ENCODE measurements at places on chromosomes 6 and 20.

GRCh38 chr6:92810913-92811312 is 608.4 kb downstream of the EPHA7 start:
- peak; percentile 60 for DNase-seq

DNA sequence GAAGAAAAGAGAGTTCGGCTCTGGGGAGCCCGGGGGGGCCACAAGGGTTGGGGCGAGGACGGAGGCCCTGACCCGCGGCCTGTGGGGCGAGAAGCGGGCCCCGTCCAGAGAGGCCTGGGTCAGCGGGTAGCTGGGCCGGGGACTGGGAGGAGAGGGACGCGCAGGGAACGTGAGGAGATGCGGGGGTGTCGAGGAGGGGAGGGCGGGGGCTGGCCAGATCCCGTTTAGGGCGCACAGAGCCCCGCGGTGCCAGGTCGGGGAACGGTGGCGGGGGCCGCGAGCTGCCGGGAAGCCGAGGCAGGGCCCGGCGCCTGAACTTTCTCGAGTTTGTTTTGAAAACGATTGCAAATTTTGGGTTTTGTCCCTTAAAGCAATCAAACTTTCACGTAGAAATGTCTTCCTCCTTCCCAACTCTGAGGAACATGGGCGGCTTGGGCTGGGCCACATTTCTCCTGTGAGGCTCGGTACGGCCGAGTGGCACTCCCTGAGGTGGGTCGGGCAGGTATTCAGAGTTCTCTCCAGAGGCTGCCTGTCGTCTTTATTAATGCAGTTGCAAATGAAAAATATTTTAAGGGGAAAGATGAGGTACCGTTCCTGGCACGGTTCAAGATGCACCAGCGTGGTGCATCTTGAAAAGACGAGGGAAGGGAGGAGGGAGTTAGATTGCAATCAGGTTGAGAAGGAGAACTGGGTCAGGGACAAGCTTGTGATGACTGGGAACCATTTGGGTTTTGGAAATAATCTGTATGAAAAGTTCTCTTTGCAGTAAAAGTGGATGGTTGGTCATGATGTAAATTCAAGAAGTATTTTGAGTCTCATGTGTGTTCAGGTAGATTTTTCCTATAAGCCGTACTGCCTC is 972 bp downstream of the RNF8 start:
- DNase-seq, result no peak

DNA sequence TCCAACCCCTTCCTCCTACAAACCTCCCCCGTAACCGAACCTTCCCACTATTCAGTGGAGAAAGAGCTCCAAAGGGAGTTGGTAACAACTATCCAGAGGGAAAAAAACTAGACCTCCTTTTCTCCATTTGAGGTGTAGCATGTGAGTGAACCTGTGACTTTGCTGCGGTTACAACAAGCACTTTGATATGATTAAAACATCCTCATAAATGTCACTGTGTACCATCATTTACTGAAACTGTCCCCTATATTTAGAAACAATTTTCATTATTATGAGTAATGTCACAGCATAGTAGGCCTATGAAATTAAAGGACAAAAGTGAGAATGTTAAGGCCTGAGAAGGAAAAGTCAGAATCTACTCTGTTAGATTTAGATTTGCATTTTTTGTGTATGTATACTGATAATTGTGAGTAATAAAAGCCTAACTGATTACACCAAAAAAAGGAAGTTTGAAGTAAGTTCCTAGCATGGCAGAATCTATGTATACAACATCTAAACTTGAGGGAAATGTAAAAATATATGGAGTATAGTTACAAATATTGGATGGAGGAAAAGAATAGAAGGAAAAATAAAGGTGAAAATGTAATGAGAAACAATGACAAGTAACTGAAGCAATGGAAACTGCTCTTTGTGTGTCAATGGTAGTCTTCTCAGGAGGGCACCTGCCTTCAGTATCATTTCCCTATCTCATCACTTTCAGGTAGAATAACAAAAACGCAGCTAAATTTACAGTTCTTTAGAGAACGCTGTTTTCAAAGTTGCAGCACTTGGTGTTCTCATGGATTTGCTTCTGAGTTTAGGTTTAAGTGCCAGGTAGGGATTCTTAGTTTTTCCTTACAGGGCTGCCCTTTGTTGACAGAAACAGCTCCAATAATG is 145.9 kb downstream of the IMPG1 start:
- no peak for DNase-seq

GRCh38 chr6:44278315-44278714 is 8.1 kb downstream of the TMEM151B start:
- DNase-seq, result no peak

DNA sequence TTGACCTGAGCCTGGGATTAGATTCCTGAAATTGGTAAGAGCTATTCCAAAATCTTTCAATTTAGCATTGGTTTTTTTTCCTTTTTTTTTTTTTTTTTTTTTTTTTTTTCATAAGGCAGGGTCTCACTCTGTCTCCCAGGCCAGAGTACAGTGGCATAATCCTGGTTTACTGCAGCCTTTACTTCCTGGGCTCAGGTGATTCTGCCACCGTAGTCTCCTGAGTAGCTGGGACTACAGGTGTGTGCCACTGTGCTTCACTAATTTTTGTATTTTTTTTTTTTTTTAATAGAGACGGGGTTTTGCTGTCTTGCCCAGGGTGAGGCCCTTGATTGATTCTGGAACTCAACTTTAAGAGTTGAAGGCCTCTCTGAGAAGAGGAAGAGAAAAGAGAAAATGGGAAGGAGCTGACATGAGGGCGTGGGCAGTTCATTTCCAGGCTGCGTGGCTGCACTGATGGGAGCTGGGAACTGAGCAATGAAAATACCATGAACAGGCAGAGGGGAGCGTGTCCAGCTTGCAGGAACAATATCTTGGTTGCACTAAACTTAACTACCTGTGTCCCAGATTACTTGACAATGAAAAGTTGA is 24.6 kb downstream of the KDM1B start:
- no peak for DNase-seq

Measured in NCI-H748 treated with DMSO at 0.1 percent for 48 hours (cell line).